ENCODE measurements at places on chromosomes 13 and 19. TPM values are rescaled to one million over a fixed set of nuclear protein-coding genes. Genes with fewer than 3 reads are reported as not detected.

Gene SELENOV
- total RNA-seq = not detected

Gene SSC5D
- total RNA-seq = 6.5 TPM

GRCh38 chr19:31096935-31097545 is 252.2 kb downstream of the TSHZ3 start:
- DNase-seq = no peak
- no peak overlapping the region for H3K4me3 ChIP-seq
- H3K4me1 ChIP-seq = no peaks in the 10 kb centered on the region
- no peaks in the 10 kb centered on the region for H3K36me3 ChIP-seq
- no peak overlapping the region for H3K27ac ChIP-seq

DNA sequence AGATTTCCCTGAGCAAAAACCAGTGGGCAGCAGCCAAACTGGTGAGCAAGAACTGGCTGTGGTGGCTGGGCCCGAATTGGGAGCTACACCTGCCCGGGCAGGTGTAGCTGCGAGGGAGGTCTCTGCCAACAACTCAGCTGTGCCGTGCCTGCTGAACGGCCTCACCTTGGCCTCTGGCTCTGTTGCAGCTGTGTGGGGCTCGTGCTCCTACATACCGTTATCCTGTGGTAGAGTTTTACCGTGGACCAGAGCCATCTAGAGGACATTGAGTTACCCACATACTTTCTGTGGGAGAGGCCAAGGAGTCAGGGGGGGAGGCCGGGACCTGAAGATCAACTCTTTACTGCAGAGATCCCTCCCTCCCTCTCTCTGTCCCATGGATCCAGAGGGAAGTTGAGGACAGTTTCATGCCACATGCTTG is 113.2 kb downstream of the TM9SF2 start:
- no peaks in the 10 kb centered on the region for H3K4me1 ChIP-seq
- no peak overlapping the region for H3K4me3 ChIP-seq
- H3K27me3 ChIP-seq = no peaks in the 10 kb centered on the region
- H3K36me3 ChIP-seq = no peaks in the 10 kb centered on the region
- no peak for DNase-seq

DNA sequence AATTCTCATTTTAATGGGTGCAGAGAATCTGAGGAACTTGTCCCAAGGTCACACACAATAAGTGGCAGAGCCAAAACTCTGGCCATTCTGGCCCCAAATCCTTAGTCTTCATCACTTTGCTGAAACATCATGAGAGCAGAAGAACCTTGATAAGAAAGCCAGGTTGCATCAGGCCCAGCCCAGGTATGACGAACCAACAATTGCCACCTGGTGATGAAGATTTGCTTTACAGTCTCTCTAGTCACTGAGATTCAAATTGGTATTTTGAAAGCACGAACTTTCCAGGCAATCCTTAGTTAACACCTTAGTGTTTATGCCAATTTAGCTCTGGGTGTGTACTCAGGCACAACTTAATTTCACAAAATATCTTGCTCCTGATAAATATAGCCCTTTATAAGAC is 502.7 kb upstream of the HTR2A start:
- no peaks in the 10 kb centered on the region for H3K36me3 ChIP-seq
- H3K4me3 ChIP-seq = no peak overlapping the region
- H3K27ac ChIP-seq = no peak overlapping the region
- no peak for DNase-seq
- no peaks in the 10 kb centered on the region for H3K4me1 ChIP-seq

- no peak for DNase-seq
- no peaks in the 10 kb centered on the region for H3K27me3 ChIP-seq
- H3K4me1 ChIP-seq = no peaks in the 10 kb centered on the region
- H3K4me3 ChIP-seq = no peak overlapping the region
- no peak overlapping the region for H3K27ac ChIP-seq
Measured at GRCh38 chr13:20716951-20717350, 13.5 kb downstream of the IL17D start.

DNA sequence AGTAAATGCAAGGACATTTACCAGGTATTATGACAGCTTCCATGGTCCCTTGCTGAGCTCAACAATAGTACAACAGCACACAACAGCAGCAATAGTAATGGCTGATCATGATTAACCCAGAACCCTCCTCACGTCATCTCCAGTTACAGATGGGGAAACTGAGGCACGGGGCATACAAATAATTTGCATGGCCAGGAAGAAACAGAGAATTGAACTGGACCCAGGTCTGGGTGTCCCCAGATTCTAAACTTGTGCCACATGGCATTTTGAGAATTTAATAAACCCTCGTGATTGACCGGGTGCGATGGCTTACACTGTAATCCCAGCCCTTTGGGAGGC is 7.2 kb downstream of the MAST3 start:
- no peak for DNase-seq
- H3K27me3 ChIP-seq = peaks cover 20% of the 10 kb centered on the region
- peak overlapping the region; percentile 44 for H3K4me3 ChIP-seq

- no peak overlapping the region for H3K27ac ChIP-seq
- H3K4me3 ChIP-seq = no peak overlapping the region
- DNase-seq = no peak
- no peaks in the 10 kb centered on the region for H3K36me3 ChIP-seq
- peaks cover 34% of the 10 kb centered on the region for H3K27me3 ChIP-seq
- no peaks in the 10 kb centered on the region for H3K4me1 ChIP-seq
Measured at GRCh38 chr13:113403255-113404104, 39.5 kb upstream of the GRTP1 start.
